ENCODE measurements at places on chromosomes 2 and 18. TPM values are rescaled to one million over a fixed set of nuclear protein-coding genes. Genes with fewer than 3 reads are reported as not detected.

GRCh38 chr2:20617892-20618467 lies 32.9 kb downstream of the HS1BP3 start:
- H3K27ac ChIP-seq, result peak overlapping the region; percentile 98
- H3K4me3 ChIP-seq, result no peak overlapping the region
- no peaks in the 10 kb centered on the region for H3K27me3 ChIP-seq
- peak; percentile 99 for DNase-seq
- H3K4me1 ChIP-seq, result peaks cover 30% of the 10 kb centered on the region
- H3K36me3 ChIP-seq, result no peaks in the 10 kb centered on the region

DNA sequence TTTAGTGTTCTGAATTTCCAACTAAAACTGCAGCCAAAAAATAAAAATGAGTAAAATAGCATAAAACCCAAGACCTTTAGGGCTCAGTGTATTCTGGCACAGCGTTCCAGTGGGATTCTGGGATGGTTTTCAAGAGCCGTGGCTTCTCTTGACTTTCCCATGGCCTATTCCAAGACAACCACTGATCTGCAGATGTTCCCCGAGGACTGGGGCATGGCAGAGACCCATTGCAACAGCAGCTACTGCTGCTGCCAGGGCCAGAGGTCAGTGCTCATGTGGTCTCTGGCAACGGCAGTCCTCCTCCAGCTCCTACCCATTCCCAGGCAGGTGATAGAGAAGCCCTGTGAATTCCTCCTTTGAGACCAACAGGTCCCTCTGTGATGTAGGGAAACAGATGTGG lies 26.8 kb downstream of the TNP1 start:
- no peak overlapping the region for H3K4me3 ChIP-seq
- no peak overlapping the region for H3K27ac ChIP-seq
- H3K4me1 ChIP-seq, result peaks cover 10% of the 10 kb centered on the region
- DNase-seq, result no peak
- H3K36me3 ChIP-seq, result no peaks in the 10 kb centered on the region

DNA sequence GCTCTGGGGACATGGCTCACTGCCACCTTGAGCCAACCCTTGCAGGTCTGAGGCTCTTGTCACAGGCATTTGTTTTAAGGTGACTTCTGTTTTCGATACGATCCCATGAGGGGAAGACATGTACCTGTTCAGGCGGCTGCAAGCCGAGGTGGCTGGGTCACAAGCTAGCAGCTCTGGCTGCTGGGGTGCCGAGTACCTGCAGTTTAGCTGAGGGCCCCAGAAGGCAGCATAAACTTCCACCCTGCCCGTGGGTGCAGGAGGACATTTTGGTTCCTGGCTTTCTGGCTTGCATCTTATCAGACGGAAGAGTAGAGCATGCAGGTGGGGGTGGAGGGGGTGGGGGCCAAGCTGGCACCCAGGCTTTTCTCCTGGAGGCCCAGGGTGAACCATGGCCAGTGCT lies 28.4 kb downstream of the COA5 start:
- H3K4me3 ChIP-seq, result no peak overlapping the region
- peak; percentile 50 for DNase-seq
- H3K4me1 ChIP-seq, result no peaks in the 10 kb centered on the region
- no peaks in the 10 kb centered on the region for H3K27me3 ChIP-seq
- H3K27ac ChIP-seq, result no peak overlapping the region
- H3K36me3 ChIP-seq, result peaks cover 9% of the 10 kb centered on the region

GRCh38 chr2:198611201-198611600 lies 806.8 kb downstream of the PLCL1 start:
- no peaks in the 10 kb centered on the region for H3K4me1 ChIP-seq
- DNase-seq, result no peak
- H3K36me3 ChIP-seq, result no peaks in the 10 kb centered on the region
- no peaks in the 10 kb centered on the region for H3K27me3 ChIP-seq
- no peak overlapping the region for H3K27ac ChIP-seq
- no peak overlapping the region for H3K4me3 ChIP-seq

Gene GAD1
- 0.36 TPM for total RNA-seq

Gene PPP1R1C
- total RNA-seq, result 0.29 TPM

Gene KCNG3
- total RNA-seq, result not detected

Gene UGT1A10
- not detected for total RNA-seq
